ENCODE measurements at places on chromosomes 2 and 18. TPM values are rescaled to one million over a fixed set of nuclear protein-coding genes. Genes with fewer than 3 reads are reported as not detected.

NAT8 gene
- not detected for total RNA-seq

GRCh38 chr2:74048843-74049519 lies 64.3 kb downstream of the TET3 start:
- no peak for DNase-seq

DNA sequence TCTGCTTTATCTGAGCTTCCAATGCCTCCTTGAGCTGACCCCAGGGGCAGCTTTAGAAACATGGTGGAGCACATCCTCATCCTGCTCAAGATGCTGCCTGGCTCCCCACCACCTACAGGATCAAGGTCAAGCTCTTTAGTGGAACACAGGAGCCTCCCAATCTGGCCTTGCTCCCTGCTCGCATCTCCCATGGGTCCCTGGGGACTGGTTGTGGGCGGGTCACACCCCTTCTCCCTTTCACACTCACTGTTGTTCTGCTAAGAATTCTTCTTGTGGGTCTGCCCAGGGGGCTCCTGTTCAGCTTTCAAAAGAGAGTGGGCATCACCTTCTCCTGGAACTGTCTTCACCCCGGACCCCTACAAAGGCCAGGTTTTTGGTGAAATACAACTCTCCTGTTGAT lies 8.4 kb upstream of the NT5DC4 start:
- no peak for DNase-seq

DNA sequence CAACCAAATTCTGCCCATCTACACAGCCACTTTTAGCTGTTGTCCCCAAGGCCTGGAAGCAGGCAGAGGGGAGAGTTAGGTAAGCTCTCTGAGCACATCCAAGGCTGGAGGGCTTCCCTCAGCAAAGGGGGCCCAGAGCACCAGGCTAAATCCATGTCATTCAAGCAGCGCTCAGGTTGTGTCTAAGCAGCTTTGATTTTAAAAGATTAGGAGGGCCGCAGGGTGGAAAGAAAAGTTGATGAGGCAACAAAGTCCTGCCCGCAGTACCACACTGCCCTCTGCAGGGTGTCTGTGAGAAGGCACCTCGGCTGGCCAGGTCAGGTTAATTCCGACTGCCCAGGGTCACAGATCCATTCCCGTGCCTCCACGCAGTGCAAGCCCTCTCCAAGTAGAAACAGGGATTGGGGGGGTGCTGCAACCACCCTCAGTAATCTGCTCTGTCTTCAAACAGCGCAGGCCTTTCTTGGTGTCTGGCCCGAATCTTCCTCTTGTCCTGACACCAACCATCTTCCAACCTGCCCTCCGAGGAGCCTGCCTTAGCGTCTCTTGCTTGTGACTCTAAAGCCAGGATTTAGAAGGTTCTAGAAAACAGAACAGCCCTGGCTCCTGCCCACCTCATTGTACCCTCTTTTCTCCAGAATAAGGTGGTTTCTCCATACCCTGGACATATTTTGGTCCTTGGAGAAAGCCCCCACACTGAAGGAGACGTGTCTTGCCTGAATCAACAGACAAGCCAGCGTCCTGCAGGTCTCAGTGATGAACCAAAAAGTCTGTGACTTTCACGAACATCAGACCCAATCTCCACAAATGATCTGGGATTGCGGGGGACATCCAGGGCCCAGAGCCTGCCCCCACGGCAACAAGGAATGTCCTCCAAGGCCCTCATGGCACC lies 289.2 kb downstream of the TNS1 start:
- DNase-seq: peak; percentile 81

DNA sequence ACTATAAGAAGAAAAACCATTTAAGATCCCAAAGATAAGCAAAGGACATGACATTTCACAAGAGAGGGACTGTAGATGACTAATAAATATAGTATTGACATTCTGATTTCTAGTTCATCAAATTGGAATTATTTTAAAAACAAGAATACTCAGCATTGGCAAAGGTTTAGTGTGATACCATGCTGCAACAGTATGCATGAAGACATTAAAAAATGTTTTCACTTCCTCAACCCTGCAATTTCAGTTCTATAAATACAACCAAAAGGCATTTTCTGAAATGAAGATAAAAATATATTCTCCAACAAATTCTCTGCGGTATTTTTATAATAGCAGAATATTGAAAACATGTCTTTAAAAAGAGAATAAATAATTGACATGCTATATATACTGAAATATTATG lies 2.1 kb downstream of the C2orf81 start:
- DNase-seq: no peak
